ENCODE measurements at places on chromosomes 4 and X.

- H3K27me3 ChIP-seq = no peaks in the 10 kb centered on the region
- DNase-seq = no peak
- H3K4me3 ChIP-seq = no peak overlapping the region
- H3K36me3 ChIP-seq = no peaks in the 10 kb centered on the region
These were observed 772.0 kb downstream of the TRIML1 start for GRCh38 chr4:188911199-188911598.

DNA sequence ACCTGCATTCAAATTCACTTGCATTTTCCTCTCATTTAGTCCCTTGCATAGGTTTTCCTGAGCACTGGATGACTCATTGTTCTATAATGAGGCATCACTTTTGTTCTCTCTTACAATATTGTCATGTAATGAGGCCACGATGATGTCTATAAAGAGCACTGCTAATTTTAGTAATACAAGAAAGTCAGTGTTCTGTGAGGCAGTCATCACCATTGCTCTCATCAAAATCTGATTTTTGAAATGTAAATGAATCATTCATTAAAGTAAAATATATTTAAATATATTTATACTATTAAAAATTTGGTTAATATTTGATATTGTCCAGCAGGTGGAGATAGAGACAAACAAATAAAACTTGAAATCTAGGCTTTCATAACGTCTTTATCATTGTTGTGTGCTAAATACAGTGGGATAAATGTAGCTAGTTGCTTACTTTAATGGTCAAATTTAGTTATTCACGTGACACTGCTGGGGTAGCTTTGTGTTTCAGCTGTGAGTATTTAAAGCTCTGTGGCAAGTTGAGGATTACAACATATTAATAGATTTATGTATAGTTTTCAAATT, 15.4 kb downstream of the HMGB2 start:
- no peak for DNase-seq
- H3K4me1 ChIP-seq = no peaks in the 10 kb centered on the region
- no peak overlapping the region for H3K27ac ChIP-seq
- H3K36me3 ChIP-seq = peaks cover 84% of the 10 kb centered on the region
- H3K4me3 ChIP-seq = no peak overlapping the region
- H3K27me3 ChIP-seq = no peaks in the 10 kb centered on the region

GRCh38 chrX:21747558-21747957, 10.4 kb downstream of the SMPX start:
- H3K36me3 ChIP-seq = no peaks in the 10 kb centered on the region
- no peak overlapping the region for H3K27ac ChIP-seq
- DNase-seq = no peak

DNA sequence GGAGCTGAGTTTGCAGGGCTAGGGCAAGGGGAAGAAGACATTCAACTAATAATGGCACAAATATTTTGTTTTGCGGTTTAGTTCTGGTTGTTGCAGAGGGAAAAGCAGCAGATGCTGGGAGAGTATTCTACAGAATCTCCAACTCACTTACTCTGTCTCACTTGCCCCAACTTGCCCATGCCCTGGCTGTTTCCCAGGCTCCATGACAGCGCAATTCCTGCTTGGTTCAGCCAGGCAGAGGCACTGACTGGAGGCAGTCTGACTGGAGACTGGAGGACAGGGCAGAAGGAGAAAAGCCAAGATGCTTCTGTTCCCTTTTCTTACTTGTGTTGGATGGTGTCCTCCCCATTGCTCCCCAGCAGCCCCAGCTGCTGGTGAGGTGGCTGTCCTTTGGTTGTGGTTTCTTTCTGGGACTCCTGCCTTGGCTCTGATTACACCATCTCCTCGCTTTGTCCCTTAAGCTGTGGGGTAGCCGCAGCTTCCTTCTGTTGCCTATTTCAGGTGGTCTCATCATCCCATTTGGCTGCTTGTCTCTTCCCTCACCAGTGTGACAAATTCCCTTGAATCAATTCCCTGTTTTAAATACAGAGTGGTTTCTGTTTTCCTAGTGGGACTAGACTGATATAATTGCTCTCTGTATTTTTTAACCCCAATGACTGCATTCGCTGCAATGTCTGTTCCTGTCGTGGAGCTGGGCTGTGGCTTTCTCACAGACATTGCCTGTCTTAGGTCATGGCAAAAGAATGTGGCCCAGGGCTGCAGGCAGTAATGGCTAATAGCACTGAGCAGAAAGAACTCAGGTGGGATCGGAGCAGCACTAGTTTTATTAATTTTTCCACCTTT, 24.2 kb upstream of the RASL11B start:
- no peak overlapping the region for H3K4me3 ChIP-seq
- H3K36me3 ChIP-seq = no peaks in the 10 kb centered on the region
- H3K4me1 ChIP-seq = no peaks in the 10 kb centered on the region
- no peak overlapping the region for H3K27ac ChIP-seq

- no peaks in the 10 kb centered on the region for H3K27me3 ChIP-seq
- DNase-seq = no peak
- H3K4me3 ChIP-seq = no peak overlapping the region
- H3K4me1 ChIP-seq = no peaks in the 10 kb centered on the region
These were observed 48.1 kb downstream of the ABCB7 start for GRCh38 chrX:75107863-75108509.

GRCh38 chrX:30876367-30876766, 12.7 kb downstream of the TAB3 start:
- H3K27me3 ChIP-seq = no peaks in the 10 kb centered on the region
- no peaks in the 10 kb centered on the region for H3K4me1 ChIP-seq
- DNase-seq = no peak

DNA sequence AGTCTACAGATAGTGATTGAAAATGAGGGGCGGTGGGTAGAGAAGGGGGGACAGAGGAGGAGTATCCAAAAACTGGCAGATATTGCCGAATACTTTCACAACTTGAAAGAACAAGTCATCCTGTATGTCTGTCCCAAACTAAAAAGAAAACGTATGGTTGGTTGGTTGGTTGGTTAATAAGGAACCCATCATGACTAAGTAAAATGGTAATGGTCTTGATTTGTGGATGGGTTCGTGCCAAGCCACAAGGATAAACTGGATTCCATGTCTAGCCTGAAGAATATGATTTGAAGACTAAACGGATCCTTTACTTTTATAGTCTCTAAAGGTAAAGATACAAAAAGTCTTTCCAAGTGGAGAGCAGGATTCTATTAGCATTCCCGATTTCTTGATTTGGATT, 208.4 kb downstream of the DCLK2 start:
- no peaks in the 10 kb centered on the region for H3K36me3 ChIP-seq
- no peak for DNase-seq
- no peaks in the 10 kb centered on the region for H3K4me1 ChIP-seq
- no peak overlapping the region for H3K27ac ChIP-seq

DNA sequence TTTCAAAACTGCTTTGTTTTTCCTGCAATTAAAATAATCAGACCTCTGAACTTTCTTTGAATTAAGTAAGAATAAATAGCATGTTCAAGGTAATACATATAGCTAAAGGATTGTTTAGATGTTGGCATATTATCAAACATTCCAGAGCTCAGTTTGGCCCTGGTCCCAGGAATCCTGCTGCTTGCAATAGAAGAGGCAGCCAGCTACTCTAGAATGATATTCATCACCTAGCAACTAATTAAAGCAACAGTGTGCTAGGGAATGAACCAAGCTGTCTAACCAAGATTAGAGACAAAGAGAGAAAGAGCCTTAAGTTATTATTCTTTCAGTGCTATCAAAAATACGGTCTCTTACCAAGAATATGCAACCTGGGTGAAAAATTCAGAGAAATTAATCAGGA, 460.9 kb downstream of the GABRG1 start:
- no peaks in the 10 kb centered on the region for H3K36me3 ChIP-seq
- no peak overlapping the region for H3K4me3 ChIP-seq
- DNase-seq = no peak
- no peaks in the 10 kb centered on the region for H3K27me3 ChIP-seq
- H3K27ac ChIP-seq = no peak overlapping the region

DNA sequence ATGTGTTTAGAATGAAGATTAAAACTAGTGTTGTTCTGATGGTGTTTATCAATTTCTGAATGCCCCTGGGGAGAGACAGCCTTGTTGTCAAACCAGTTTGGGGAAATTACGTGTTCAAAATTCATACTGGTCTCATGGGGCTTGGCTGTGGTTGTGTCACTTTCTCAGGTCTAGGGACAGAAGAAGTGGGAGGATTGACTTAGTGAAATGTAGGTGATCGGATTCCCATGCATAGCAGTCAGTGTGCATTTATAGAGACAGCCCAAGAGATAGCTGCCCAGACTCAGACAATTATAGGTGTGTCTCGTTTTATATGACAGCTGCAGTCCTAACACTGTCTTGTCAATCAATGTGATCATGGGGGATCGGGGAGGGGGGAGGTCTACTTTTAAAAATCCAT, 94.4 kb upstream of the CLCN4 start:
- no peaks in the 10 kb centered on the region for H3K4me1 ChIP-seq
- no peak for DNase-seq
- no peak overlapping the region for H3K4me3 ChIP-seq
- H3K27me3 ChIP-seq = no peaks in the 10 kb centered on the region

DNA sequence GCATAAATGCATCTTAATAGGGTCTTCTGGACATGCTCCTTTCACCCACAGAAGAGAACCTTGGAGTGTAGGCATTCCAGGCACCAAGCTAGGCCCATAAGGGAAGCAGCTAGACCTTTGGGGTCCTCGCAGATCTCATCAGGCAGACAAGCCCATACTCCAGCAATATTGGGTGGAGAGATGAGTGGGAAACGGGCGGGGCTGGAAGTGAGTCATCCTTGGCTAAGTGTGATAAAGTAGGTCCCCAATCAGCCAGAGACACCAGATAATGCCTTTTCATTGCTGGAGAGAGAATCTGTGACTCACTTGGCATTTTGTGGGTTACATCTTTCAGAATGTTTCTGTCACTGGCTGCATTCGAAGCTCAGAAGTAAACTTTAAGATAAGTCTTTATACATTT, 133.3 kb upstream of the MBNL3 start:
- H3K4me3 ChIP-seq = no peak overlapping the region
- H3K36me3 ChIP-seq = no peaks in the 10 kb centered on the region
- no peak overlapping the region for H3K27ac ChIP-seq
- no peak for DNase-seq
- no peaks in the 10 kb centered on the region for H3K4me1 ChIP-seq

DNA sequence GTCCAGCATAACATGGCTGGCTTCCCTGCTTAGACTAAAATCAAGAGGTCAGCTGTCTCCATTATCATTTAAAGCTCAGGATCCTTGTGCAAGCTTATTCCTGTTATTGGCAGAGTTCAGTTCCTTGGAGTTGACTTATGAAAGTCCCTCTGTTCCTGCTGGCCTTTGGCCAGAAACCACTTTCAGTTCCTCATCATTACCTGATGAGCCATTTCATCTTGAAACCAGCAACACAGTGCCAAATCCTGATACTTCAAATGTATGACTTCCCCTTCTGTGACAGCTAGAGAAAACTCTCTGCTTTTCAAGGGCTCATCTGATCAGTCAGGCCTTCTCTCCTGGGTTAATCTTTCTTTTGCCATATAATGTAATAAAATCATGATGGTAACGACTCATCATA, 110.6 kb upstream of the FSTL5 start:
- no peak for DNase-seq
- H3K4me1 ChIP-seq = no peaks in the 10 kb centered on the region
- no peaks in the 10 kb centered on the region for H3K27me3 ChIP-seq
- no peak overlapping the region for H3K27ac ChIP-seq
- no peak overlapping the region for H3K4me3 ChIP-seq
